ENCODE measurements at places on chromosomes 3 and 15.

GRCh38 chr15:59453474-59454215 lies 15.7 kb downstream of the FAM81A start:
- no peak for DNase-seq

DNA sequence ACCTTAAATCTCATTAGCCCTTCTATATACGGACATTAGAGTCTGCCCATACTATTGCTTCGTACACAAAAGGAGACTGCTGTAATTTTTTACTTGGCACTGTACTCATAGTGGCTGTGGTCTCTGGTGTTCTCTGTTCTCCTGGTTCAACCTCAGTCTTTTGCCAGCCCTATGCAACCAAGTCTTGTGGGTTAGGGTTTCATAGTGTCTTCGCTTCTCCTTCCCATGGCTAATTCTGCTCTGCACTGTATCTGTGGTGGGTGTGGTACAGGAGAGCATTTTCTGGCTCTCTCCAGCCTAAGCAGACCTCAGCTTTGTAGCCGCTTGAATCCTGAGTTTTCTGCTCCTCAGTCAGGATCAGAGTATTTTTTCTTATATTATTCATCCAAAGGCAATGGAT lies 981.2 kb downstream of the SQOR start:
- no peak for DNase-seq

GRCh38 chr3:59245859-59246501 lies 196.2 kb upstream of the CFAP20DC start:
- no peak for DNase-seq

DNA sequence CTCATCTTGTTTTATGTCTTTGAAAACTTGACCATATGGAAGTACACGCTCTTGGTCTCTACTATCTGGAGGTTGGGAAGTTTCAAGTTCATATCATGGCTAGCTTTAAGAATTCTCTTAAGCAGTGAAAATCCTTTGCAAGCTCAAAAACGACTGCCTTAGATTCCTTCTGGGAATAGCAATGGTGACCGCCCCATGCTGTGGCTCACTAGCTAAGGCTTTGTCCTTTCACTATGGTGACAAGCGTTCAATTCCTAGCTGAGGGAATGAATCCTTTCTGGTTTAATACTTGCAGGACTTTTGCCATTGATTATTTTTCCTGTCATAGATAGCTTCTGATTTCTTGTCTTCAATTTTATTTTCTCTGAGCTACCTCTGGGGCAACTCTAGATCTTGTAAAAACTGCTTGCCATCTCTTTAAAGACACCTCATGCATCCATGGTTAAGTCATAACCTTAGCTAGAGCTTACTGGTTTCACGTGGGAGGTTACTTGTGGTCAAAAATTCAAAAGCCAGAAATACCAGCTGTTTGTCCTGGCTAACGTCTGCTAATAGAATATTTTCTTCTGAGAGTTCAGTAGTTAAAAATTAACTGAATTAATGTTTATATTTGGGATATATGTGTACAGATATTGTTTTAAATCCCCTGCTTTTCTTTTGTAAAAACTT lies 673.4 kb upstream of the CBLB start:
- DNase-seq = no peak

DNA sequence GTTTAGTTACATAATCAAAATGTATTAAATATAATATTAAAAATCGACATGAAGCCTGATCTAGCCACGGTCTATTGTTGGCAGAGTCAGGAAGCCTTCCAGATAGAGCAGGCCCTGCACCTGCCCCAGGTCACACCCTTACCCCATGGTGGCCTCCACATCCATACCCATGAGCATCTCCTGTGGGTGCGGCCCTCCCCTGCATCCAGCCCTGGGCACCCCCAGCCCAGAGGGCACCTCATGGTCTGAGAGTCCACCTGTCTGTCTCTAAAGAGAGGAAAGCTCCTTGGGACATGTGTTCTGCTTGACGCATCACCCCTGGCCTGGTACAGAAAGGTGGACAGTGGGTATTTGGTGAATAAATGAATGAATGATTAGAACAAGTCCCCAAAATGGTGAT lies 37.2 kb upstream of the CSPG4 start:
- DNase-seq = no peak

DNA sequence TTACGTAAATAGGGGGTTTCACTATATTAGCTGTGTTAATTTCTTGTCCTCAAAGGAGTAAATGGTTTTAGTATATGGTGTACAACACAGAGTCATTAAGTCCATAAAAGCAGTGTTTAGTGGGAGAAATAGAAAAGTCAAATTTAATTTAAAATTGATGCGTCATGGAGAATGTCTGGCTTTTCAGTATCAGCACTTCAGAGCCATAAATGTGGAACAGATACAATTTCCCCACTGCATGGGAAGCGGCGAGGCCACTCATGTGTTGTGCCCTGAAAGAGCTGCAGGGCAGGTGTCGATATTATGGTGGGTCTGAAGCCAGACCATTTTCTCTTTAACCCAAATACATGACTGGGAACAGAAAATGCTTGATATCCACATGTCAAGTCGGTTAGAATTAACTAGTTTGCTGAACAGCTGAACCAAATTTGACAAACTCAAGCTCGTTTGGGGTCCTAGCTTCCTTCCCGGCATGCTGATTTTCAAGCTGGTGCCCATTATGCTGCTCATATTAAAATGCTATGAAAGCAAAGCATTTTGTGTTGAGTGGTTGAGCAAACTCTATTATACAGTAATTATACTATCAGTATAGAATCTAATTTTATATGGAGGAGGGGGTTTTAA lies 364.6 kb upstream of the TBL1XR1 start:
- no peak for DNase-seq

DNA sequence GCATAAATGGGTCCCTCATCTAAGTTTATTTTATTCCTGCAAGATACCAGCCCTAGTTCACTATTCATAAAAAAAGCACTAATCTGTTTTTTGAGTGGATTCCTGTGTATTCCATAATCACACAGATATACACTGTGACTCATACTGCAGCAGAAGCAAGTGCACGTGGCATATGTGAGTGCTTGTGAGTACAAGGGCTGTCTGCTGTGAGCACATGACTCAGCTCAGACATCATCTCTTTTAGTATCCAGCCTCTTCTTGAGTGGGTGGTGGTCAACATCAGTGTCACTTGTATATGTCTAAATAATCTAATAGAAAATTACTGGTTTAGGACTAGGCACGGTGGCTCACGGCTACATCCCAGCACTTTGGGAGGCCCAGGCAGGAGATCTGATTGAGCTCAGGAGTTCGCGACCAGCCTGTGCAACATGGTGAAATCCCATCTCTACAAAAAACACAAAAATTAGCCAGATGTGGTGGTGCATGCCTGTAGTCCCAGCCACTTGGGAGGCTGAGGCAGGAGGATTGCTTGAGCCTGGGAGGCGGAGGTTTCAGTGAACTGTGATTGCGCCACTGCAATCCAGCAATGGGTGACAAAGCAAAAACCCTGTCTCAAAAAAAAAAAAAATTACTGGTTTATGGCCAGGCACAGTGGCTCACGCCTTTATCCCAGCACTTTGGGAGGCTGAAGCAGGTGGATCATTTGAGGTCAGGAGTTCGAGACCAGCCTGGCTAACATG lies 49.8 kb downstream of the NIPA2 start:
- DNase-seq = no peak

DNA sequence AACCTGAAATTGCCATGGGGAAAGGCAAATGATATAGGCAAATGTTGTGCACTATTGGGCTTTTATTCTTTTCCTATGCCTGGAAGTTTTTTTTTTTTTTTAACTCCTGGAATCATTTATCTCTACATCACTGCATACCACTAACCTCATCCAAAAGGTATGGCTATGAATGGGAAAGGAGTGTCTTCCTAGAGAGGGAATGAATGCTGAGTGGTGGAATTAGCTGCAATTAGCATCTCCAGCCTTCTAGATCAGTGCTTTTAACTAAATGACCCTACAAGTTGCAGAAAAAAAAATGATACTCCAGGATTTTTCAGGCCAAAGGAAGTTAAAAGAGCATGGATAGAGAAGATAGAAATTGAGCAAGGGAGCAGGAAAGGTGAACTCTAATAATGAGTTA lies 429.8 kb upstream of the PDZRN3 start:
- DNase-seq = no peak

- no peak for DNase-seq
These were observed 66.0 kb upstream of the LRRFIP2 start for GRCh38 chr3:37240170-37240945.

DNA sequence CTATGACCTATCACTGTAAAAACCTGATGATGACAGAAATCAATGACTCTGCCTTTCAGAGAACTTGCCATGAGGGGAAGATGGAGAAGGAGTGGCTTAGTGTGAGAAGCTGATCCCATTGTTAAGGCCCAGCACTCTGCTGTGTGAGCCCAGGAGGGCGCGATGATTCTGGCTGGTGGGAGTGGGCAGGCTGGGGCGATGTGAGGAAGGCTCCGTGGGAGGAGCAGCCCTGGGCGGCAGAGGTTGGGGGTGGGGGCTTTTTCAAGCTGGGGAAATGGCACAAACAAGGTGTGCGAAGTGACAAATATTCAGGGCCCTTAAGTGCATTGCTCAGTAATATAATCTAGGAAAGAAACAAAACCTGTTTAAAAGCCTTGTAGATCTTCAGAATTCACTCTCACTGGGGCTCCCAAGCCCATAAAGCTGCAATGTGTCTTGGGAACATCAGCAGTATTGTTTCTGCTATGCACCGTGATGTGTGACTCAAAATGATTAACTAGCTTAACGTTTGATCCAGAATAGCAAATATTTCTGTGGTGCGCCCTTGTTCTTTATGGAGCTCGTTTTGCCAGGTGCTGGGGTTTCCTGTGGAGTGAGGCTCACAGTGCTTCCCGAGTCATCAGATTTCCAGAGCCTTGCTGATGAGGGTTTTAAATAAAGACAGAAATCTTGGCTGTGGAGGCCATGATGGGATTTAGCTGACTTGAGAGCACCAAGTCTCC lies 141.0 kb downstream of the CHDH start:
- no peak for DNase-seq

- DNase-seq = no peak
These were observed 58.9 kb downstream of the MECOM start for GRCh38 chr3:169604568-169604967.

DNA sequence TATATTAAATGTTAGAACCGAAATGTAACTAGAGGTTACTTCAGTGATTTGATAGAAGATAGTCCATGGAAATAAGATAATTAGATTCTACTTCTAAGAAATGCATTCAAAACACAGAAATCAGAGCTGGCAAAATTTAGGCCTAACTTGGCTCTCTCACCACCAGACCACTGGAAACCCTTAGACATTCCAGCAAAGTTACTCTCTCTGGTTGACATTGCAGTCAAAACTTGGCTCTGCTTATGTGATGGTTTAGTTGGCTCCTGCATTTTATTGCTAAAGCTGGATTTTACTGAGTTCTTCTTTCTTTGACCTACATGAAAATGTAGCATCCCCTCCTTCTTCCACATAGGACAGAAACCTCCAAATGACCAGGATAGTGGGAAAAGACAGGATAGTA lies 35.4 kb upstream of the CBLB start:
- DNase-seq = no peak

DNA sequence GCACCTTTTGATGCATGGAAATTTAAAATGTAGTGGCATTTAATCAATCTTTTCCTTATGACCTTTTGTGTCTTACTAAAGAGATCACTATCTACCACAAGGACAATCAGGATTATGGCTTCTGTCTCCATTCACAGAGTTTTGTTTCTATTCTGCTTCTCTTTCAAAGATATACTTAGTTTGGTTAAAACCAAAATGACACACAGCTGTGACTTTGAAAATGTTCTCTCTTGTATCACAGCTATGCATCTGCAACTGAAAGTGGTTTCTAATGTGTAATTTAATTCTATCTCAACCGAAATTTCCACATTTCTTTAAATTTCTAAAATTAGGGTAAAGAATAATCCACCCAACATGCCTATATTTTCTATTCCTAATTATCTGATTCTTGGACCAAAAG lies 27.7 kb downstream of the HLTF start:
- no peak for DNase-seq

All from stimulated activated CD8-positive, alpha-beta memory T cell treated with anti-CD3 and anti-CD28 coated beads, Interleukin-7, amount 100 ng/mL, for 1 hour (primary cell).